HepG2 (cell line): ENCODE measurements at places on chromosomes 2 and 18.

DNA sequence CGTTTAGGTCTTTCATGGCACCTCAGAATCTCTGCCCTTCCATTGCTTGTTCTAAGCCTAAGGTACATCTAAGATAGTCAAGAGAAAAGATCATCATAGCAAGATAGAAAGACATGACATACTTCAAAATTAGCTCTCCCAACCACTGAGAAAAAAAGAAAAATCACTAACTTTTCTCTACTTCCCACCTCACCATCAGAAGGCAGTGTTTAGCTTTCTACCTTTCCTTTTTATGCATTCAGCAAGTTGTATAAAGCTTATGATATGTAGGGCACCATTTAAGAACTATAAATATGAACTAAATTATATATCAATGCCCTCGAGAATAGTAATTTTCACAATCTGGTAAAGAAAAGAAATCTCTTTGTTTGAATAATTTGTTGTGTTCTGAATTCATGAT, 331.8 kb upstream of the VWC2L start:
- H3K4me1 ChIP-seq: no peaks in the 10 kb centered on the region
- no peaks in the 10 kb centered on the region for H3K27me3 ChIP-seq
- no peak overlapping the region for H3K4me3 ChIP-seq
- no peak overlapping the region for H3K27ac ChIP-seq

DNA sequence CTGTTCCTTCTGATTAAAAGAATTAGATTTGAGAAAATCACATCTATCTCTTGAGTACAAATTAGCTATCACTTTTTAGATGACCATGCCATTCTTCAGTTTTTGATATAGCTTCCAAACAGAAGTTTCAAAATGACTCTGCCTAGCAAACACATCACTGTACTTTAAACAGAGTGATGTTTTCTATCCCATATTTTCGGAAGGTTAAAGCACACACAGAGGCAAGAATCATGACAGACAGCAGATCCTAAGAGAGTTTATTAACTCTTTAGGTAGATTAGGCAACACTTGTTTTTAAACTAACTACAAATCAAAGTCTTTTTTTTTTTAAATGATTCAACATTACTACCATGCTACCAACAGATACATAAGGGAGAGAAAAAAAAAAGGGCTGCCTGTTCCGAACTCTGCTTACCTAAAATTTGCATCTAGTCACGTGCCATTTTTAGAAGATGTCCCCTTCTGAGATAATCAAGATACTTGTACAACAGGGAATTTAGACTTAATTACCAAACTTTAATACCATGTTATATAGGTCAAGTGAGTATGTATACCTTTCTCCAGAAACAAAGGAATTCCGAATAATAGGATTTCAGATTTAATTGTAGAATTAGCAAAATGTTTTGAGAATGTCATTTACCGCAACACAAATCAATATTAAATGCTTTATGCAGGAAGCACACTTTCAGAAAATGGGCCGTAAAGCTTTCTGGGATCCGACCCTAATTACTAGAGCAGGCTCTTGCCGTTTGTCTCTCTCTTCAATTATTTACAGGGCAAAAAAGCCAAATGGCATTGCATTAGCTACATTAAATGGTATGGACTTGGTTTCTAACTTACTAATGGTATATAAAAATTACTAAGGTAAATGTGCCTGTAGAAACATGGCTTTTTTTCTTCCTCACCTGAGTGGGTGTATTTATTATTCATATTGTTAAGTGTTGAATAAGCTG, 2.6 kb downstream of the RBMS1 start:
- peak overlapping the region; percentile 96 for H3K27ac ChIP-seq
- peaks cover 14% of the 10 kb centered on the region for H3K27me3 ChIP-seq
- no peaks in the 10 kb centered on the region for H3K36me3 ChIP-seq
- H3K4me3 ChIP-seq: peak overlapping the region; percentile 97
- peak; percentile 35 for DNase-seq
- H3K4me1 ChIP-seq: peaks cover 47% of the 10 kb centered on the region

- no peak overlapping the region for H3K4me3 ChIP-seq
- peaks cover 5% of the 10 kb centered on the region for H3K4me1 ChIP-seq
- no peak for DNase-seq
- H3K36me3 ChIP-seq: no peaks in the 10 kb centered on the region
- H3K27ac ChIP-seq: no peak overlapping the region
Measured at GRCh38 chr2:7093376-7093775, 176.2 kb downstream of the RNF144A start.

- H3K27ac ChIP-seq: no peak overlapping the region
- peaks cover 29% of the 10 kb centered on the region; the same call in 1 of the 3 replicates for H3K27me3 ChIP-seq
- no peak overlapping the region for H3K4me3 ChIP-seq
Measured at GRCh38 chr2:1936427-1936980, 192.2 kb upstream of the PXDN start.

GRCh38 chr18:25743646-25744151, 346.7 kb downstream of the SS18 start:
- H3K27me3 ChIP-seq: no peaks in the 10 kb centered on the region; the same call in 1 of the 2 replicates
- no peak for DNase-seq
- H3K27ac ChIP-seq: no peak overlapping the region
- no peaks in the 10 kb centered on the region for H3K36me3 ChIP-seq
- no peaks in the 10 kb centered on the region for H3K4me1 ChIP-seq

DNA sequence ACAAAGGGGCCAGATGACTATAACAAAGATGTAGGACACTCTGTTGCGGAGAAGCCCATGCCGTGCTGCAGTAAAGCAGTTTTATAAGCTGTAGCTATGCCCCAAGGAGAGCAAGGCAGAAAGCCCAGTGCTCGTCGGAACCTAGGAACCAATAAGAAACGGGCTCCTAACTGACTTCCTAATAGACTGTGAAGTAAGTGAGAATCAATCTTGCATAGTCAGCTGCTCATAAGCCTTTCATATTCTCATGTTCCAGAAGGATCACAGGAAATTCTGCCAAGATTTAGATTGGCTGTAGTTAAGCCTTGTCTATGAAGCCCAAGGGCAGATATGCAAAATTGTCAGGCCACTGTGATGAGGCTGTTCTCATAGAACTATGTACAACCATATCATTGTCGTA, 98.4 kb downstream of the RTTN start:
- H3K36me3 ChIP-seq: peaks cover 3% of the 10 kb centered on the region; the same call in 1 of the 2 replicates
- H3K27me3 ChIP-seq: no peaks in the 10 kb centered on the region
- H3K4me3 ChIP-seq: no peak overlapping the region
- H3K27ac ChIP-seq: no peak overlapping the region

DNA sequence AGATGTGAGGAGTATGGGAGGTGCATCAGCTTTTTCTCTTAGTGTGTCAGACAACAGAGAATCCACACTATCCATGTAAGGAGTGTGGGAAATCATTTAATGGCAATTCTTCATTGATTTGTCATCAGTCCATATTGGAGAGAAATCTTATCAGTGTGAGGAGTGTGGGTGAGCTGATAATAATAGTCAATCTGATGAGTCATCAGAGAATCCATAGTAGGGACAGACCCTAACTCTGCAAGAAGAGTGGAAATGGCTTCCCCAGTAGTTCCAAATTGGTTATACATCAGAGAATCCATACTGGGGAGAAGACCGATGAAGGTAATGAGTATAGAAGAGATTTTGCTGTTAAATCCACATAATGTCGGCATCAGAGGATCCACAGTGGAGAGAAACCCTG, 150.5 kb upstream of the THUMPD2 start:
- H3K4me3 ChIP-seq: no peak overlapping the region
- H3K4me1 ChIP-seq: no peaks in the 10 kb centered on the region

DNA sequence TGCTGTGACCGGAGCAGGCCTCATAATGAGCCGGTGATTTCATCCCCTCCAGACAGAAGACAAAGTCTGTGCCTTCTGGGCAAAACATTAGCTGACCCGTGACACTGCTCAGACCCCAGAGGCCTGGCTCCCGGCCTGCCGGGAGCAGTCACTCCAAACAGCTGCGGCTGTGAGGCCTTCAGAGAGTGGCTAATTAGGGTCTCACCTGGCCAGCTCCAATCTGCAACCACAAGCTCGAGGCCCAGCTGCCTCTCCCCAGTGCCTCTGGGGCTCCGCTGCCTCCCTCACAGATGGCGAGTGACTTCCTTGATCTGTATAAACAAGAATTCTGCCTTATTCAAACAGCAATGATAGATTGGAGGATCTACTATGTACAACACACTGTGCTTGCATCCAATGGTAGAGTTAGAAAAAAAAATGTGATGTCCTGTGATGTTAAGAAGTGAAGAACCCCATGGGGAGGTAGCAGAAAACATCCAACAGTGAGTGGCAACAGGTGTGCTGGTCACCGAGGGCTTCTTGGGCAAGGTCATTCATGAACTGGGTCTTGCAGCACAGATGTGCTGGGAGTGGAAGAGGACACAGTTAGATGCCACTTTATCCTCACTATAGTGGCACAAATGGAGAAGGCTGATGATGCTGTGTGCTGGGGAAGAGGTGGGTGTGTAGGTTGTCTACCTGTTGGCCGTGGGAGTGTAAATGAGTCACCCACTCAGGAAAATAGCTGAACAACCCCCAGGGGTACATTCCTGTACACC, 98.2 kb upstream of the ASAP2 start:
- no peak overlapping the region for H3K4me3 ChIP-seq
- peaks cover 12% of the 10 kb centered on the region for H3K27me3 ChIP-seq
- peaks cover 14% of the 10 kb centered on the region for H3K4me1 ChIP-seq

- no peaks in the 10 kb centered on the region for H3K4me1 ChIP-seq
- DNase-seq: no peak
- H3K27me3 ChIP-seq: no peaks in the 10 kb centered on the region
- no peaks in the 10 kb centered on the region for H3K36me3 ChIP-seq
- no peak overlapping the region for H3K4me3 ChIP-seq
- no peak overlapping the region for H3K27ac ChIP-seq
Measured at GRCh38 chr2:217263756-217264155, 403.9 kb upstream of the TNP1 start.

DNA sequence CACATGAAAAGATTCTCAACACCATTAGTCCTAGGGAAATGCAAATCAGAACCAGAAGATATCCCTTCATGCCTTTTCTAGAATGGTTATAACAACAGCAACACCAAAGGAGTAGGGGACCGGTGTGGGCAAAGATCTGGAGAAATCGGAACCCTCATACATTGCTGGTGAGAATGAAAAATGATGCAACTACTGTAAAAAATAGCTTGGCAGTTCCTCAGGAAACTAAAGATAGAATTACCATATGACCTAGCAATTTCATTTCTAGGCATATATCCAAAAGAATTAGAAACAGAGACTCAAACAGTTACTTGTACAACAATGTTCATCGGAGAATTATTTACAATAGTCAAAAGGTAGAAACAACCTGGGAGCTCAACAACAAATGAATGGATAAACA, 29.2 kb upstream of the CDH7 start:
- no peak overlapping the region for H3K27ac ChIP-seq
- H3K4me1 ChIP-seq: no peaks in the 10 kb centered on the region
- no peak for DNase-seq
- no peaks in the 10 kb centered on the region for H3K27me3 ChIP-seq
- H3K36me3 ChIP-seq: no peaks in the 10 kb centered on the region
- H3K4me3 ChIP-seq: no peak overlapping the region

- H3K4me3 ChIP-seq: peak overlapping the region; percentile 74; the same call in 1 of the 2 replicates
- H3K36me3 ChIP-seq: no peaks in the 10 kb centered on the region
- no peak overlapping the region for H3K27ac ChIP-seq
- peaks cover 26% of the 10 kb centered on the region for H3K4me1 ChIP-seq
- peaks cover 12% of the 10 kb centered on the region; the same call in 1 of the 2 replicates for H3K27me3 ChIP-seq
- DNase-seq: no peak
Measured at GRCh38 chr2:26179446-26179913, 6.6 kb downstream of the GAREM2 start.

DNA sequence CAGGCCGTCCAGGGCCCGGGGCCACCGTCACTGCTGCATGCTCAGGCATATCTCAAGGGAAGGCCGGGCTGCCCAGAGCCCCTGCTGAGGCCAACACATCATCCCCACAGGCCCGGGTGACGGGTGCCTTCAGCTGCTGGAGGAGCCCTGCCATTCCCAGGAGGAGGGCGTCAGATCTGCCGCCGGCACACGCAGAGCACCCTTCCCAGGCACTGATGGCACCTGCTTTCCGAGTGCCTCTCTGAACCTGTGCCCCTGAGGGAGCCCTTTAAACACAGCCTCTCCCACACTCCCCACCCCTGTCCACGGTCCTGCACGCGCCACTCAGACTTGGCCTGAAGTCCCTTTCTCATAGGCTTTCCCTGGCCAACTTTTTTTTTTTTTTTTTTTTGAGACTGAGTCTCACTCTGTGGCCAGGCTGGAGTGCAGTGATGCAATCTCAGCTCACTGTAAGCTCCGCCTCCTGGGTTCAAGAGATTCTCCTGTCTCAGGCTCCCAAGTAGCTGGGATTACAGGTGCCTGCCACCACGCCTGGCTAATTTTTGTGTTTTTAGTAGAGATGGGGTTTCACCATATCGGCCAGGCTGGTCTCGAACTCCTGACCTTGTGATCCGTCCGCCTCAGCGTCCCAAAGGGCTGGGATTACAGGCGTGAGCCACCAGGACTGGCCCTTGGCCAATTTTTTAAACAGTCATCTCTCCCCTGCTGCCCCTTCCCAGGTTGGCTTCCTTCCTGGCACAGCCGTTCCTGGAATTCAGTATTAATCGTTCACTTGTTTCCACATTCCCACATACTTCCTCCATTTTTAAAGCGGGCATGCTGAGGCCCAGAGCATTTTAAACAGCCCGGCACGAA, 211.7 kb downstream of the NDUFA10 start:
- no peak overlapping the region for H3K27ac ChIP-seq
- H3K27me3 ChIP-seq: peaks cover 34% of the 10 kb centered on the region
- no peak for DNase-seq
- H3K4me1 ChIP-seq: peaks cover 11% of the 10 kb centered on the region; the same call in 1 of the 2 replicates

DNA sequence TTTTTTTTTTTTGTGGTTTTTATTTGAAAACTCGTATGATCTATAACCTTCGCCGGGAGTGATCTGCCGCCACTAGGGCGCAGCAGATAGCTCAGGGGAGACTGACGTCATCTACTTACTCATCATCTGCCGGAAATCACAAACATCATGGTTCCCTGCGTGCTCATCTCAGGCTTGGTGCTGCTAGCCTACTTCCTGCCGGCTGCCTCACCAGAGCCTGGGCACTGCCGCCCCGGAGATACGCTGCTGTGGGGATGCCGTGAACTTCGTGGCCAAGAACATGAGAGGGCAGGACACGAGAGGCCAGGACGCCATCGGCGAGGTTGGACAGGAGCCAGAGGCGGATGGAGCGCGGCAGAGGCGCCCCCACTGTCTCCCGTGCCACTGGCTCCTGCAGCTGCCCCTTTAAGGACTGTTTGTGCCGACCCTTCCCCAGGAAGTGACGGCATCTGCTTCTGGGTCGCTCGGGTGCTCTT, 68.8 kb downstream of the DOK6 start:
- H3K4me1 ChIP-seq: no peaks in the 10 kb centered on the region
- no peak overlapping the region for H3K27ac ChIP-seq
- H3K27me3 ChIP-seq: no peaks in the 10 kb centered on the region

GRCh38 chr18:2423761-2424160, 147.5 kb downstream of the METTL4 start:
- no peaks in the 10 kb centered on the region for H3K36me3 ChIP-seq
- no peak overlapping the region for H3K27ac ChIP-seq
- no peaks in the 10 kb centered on the region for H3K4me1 ChIP-seq
- no peaks in the 10 kb centered on the region for H3K27me3 ChIP-seq

- no peak overlapping the region for H3K4me3 ChIP-seq
- H3K36me3 ChIP-seq: peaks cover 3% of the 10 kb centered on the region; the same call in 1 of the 3 replicates
- DNase-seq: no peak
- H3K27ac ChIP-seq: peak overlapping the region; percentile 47
Measured at GRCh38 chr2:23944976-23945375, 4.7 kb downstream of the UBXN2A start.
